T-helper 9 cell (primary cell): ENCODE measurements at places on chromosomes 16 and 17.

DNA sequence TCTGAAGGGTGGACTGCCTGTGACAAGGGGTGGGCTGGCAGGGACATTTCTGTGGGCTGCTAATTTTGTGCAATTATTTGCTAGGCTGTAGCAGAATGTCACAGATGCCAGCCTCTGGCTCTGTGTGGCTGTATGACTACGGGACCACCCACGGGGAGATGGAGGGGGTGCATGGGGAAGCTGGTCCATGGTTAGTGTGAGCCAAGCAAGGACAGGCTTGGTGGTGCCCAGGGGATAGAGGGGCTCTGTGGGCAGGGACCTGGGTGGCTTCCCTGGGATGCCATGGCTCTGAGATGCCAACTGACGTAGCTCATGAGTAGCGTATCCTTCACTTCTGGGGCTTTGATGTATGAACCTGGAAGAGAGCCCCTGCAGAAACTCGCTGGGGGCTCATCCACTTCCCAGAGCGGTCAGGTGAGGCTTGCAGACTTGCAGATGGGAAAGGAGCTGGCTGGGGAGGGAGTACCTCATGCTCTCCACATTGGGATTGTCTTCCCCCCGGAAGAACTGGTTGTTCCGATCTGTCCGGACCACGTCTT, 87.2 kb downstream of the TBC1D16 start:
- DNase-seq, result no peak

DNA sequence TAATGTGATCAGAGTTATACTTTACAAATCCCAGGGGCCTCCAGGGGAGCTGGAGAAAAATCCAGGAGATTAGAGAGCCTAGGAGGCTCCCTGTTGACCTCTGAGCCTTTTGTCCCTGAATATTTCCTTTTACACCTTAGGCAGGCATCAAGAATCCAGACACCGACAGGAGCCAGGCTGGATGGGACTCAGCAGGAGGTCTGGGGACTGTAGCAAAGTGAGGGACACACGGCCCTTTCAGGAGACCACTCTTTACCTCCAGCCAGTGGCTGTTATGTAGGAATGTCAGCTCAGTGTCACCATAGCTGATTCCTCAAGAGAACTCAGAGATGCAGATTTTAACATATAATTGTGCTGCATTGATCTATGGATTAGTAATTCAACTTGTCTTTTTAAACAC, 198.4 kb downstream of the SHISA9 start:
- no peak for DNase-seq

GRCh38 chr17:50117202-50118051, 12.5 kb downstream of the SAMD14 start:
- DNase-seq, result peak; percentile 48

DNA sequence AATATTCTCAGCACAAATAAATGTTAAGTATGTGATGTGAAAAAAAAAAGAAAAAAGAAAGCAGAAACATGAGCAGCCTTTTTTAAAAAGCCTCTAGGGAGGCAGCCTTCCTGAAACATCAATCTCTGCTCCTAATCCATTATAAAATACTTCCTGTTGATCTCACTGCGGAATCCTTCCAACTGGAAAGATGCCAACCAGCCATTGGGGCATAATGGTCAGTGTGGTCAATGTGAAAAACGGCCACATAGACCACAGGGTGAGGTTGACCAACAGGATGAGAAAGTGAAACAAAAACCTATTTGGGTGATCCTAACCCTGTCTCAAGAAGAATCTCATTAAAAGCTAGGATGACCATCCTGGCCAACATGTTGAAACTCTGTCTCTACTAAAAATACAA, 26.1 kb upstream of the ABCA8 start:
- no peak for DNase-seq

DNA sequence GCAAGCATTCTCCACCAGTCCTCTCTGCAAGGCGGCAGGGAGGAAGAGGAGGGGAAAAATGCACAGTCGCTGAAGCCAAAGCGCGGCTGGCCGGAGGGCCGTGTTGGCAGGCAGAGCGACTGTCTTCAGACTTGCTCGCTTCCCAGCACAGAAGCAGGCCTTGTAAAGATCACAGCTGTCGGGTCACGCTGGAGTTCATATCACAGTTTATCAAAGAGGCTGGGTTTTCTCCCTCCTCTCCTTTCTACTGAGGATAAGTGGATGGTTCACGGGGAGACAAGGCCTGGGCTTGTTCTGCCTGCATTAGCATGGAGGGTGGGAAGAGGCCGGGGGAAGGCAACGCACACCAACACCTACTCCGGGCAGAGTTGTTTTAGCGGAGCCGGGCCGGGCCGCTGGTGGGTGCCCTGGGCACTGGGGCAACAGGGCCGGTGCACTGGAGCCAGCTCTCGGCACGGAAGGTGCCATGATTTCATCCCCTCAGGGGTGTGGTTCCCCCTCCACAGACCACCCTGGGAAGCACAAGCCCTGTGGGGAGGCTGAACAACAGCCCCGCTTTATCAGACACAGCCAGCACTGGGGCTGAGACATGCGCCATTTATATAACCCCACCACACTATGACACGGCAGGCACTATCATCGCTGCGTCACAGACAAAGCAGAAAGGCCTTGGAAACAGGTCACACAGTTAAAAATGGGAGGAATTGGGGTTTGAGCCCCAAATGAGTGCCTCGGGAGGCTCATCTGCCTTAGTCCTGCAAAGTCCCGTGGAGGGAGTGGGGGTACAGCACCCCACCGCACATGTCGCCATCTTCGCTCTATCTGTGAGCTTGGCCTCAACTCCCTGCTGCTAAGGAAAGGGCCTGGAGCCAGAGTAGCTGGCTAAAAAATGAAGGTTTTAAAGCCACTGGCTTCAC, 40.3 kb upstream of the MTSS2 start:
- no peak for DNase-seq

- no peak for DNase-seq
Observed at GRCh38 chr17:19987897-19988296, 10.3 kb upstream of the AKAP10 start.

- no peak for DNase-seq
Observed at GRCh38 chr16:83004868-83005652, 378.3 kb downstream of the CDH13 start.

- DNase-seq, result no peak
Observed at GRCh38 chr17:68853439-68853838, 101.8 kb downstream of the ABCA8 start.

DNA sequence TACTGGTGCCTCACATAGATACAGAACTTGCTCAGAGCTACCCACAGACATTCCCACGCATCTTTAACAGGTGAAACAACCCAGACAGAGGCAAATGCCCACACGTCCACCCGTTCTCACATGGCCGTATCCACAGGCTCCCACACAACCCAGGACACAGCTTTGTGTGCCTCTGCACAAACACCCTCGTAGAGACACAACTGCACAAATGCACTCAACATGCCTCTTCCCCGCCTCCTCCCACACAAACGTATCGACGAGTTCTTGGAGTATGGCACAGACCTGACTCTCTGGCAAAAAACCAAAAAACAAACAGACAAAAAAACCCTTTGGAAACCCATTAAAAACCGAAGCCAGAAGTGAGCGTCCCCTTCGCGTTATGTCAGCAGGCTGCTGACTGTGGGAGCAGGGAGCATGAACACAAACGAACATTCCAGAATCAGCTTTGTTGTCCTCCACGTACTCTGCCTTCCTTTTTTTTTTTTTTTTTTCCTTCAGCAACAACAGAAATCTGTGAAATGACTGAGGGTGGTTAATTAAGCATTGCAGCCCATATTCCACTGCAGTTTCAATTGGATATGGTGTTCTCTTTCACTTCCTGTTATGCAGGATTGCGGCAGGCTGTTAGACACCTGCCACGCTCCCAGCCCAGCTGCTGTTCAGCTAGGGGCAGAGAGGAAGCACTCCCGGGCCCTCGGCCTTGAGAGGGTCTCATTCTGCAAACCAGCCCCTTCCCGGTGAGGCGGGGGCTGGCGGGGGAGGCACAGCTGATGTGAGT, 313.7 kb downstream of the MAF start:
- DNase-seq, result peak; percentile 6

- DNase-seq, result no peak
Observed at GRCh38 chr17:48335858-48336500, 94.0 kb downstream of the SKAP1 start.

- DNase-seq, result no peak
Observed at GRCh38 chr16:28531777-28532744, 6.7 kb downstream of the NUPR1 start.

- no peak for DNase-seq
Observed at GRCh38 chr16:23709536-23709935, 3.5 kb downstream of the ERN2 start.

GRCh38 chr16:74372369-74372768, 3.7 kb upstream of the NPIPB15 start:
- DNase-seq, result no peak
